ENCODE measurements at places on chromosomes 5 and 9.

GRCh38 chr9:119004618-119004990 lies 364.6 kb downstream of the BRINP1 start:
- DNase-seq = no peak

DNA sequence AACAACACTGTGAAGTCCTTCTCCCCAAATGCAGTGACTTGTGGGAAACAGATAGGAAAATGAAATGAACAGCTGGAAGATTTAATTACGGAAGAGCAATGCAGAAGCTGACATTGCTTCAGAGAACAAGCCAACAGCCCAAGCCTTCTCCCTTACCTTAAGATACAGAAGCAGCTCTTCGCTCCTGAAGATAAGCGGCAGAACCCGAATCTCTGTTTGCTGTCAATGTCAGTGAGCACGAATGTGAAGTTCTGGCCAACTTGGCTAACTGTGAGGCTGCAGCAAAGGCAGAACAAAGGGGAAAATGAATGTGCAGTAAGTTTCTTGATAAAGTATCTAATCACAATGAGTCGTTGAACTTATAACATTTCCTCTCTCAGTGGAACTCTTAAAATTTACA lies 172.4 kb downstream of the DENND1A start:
- no peak for DNase-seq

GRCh38 chr5:124436294-124436693 lies 310.1 kb downstream of the ZNF608 start:
- DNase-seq = no peak

GRCh38 chr9:4144869-4145268 lies 155.0 kb downstream of the GLIS3 start:
- DNase-seq = no peak

GRCh38 chr9:130171226-130172148 lies 717 bp upstream of the NCS1 start:
- DNase-seq = no peak

GRCh38 chr5:115772731-115773475 lies 43.6 kb downstream of the CDO1 start:
- DNase-seq = no peak

DNA sequence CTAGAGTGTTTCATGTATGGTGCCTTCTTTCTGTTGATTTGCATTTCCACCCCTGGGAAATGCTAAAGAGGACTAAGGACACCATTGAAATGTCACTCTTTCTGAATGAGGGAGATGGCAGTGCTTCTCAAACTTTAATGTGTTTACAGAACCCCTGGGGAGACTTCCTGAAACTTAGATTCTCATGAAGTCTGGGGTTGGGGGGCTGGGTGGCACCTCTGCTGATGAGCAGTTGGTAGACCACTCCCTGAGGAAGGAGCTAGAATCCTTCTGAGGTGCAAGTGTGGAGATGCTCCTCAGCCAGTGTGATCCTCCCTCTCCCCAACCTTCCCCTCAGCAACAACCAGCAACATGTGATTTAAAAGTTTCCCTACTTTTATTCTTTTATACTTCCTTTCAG lies 546.8 kb downstream of the LRRC70 start:
- no peak for DNase-seq

DNA sequence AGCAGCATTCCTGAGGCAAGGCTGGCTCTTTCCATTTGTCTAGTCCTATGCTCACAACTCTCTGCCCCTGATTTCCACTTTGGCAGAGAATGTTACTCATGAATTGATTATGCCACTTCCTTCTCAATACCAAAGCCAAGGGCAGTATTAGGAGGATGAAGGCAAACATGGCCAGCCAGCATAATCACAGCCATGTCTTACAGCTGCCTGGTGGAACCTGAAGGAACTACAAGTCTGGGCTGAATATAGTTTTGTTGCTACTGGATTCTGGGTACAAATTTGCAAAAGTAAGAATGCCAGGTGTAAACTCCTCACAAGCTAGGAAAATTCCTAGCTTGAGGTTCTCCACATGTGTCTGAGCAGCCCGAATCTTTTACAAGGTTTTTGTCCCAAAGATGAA lies 4.2 kb downstream of the SIL1 start:
- no peak for DNase-seq

- no peak for DNase-seq
These were observed 10.4 kb upstream of the ANXA1 start for GRCh38 chr9:73141282-73141681.

DNA sequence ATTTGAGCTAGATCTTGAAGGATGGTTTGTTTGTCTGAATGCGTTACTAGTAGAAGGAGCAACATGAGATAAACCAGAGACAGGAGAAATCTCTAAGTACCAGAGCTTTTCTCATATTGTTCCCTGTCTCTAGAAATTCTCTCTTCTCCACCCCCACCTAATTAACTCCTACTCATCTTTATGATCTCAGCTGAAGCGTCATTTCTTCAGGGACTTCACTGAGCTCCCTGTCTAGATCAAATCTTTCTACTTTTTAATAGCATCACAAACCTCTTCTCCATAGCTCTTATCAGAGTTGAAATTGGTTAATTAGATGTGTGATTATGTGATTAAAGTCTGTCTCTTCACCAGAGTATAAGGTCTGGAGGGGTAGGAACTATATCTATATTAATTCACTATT lies 226.2 kb downstream of the PAPPA start:
- DNase-seq = no peak

GRCh38 chr5:136766456-136766855 lies 401.1 kb upstream of the TRPC7 start:
- no peak for DNase-seq

- DNase-seq = no peak
These were observed 419.3 kb upstream of the MEF2C start for GRCh38 chr5:89302102-89302891.

DNA sequence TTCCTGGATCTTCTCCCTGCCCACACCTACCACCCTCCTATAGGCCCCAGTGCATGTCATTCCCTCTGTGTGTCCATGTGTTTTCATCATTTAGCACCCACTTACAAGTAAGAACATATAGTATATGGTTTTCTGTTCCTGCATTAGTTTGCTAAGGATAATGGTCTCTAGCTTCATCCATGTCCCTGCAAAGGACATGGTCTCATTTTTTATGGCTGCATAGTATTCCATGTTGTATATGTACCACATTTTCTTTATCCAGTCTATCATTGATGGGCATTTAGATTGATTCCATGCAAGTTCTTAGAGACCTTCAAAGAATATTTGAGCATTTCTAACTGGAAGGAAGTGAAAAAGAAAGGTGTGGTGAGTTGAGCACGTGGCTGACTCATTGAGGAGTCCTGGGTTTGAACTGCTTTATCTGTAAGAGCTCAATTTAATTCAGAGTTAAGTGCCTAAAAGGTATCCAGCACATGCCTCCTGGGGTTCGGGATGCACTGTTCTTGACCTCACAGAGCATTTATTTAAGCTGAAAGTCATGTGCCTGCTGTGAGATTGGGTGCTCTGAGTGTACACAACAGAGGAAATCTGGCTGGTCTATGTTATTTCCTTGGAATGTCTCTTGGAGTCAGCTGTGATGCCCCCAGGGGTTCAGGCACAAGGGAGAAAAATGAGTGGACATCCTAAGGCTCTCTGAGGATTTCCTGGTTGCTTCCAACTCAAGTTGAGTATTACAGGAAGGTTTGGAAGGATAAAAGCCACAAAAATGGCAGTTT lies 56.4 kb downstream of the SH3GL2 start:
- DNase-seq = no peak

GRCh38 chr5:31809050-31809870 lies 170.3 kb downstream of the PDZD2 start:
- peak; percentile 32 for DNase-seq

- no peak for DNase-seq
These were observed 27.6 kb downstream of the RAPGEF6 start for GRCh38 chr5:131607418-131607817.

GRCh38 chr5:42811591-42812446 lies at the start of gene SELENOP:
SELENOP (minus strand) TSS chr5:42811892; CDS start chr5:42808353, 3,539 bp downstream.
- DNase-seq = peak; percentile 91

- DNase-seq = peak; percentile 53
These were observed 284.2 kb downstream of the SMARCA2 start for GRCh38 chr9:2299156-2299842.

DNA sequence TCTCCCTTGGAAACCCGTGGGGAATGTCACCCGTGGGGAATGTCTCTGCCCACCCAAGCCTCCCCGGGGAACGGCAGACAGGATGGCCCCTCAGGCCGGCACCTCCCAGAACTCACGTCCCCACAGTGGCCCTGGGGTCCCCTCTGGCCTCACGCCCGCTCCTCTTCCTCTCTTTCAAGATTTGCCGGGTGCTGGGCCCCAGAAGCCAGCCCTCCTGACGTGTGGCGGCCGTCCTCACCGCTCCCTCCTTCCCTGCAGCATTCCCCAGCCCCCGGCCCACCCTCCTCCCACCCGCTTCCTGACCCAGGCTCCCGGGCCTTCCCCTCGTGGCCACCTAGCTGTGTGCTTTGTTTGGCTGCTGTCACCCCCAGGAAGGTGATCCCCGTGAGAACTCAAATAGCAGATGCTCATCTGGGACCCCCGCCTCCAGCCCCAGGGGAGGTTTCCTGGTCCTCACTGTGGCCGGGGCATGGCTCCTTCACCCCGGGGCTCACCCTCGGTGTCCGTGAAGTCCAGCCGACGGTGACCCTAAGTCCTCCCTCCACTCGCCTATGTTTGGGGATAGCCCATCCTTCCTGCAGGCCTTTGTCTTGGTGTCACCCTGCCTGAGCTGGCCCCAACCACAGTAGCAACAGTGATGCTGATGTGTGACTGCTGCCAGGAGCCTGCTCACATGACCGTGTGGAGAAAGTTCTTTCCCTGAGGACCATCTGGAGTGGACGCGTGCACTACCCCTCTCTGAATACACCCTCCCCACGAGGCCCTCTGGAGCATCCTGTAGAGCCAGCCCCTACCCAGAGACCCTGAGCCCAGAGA lies 163.3 kb upstream of the IER5L start:
- no peak for DNase-seq

- DNase-seq = no peak
These were observed 52.4 kb downstream of the GPR21 start for GRCh38 chr9:123085916-123086315.

DNA sequence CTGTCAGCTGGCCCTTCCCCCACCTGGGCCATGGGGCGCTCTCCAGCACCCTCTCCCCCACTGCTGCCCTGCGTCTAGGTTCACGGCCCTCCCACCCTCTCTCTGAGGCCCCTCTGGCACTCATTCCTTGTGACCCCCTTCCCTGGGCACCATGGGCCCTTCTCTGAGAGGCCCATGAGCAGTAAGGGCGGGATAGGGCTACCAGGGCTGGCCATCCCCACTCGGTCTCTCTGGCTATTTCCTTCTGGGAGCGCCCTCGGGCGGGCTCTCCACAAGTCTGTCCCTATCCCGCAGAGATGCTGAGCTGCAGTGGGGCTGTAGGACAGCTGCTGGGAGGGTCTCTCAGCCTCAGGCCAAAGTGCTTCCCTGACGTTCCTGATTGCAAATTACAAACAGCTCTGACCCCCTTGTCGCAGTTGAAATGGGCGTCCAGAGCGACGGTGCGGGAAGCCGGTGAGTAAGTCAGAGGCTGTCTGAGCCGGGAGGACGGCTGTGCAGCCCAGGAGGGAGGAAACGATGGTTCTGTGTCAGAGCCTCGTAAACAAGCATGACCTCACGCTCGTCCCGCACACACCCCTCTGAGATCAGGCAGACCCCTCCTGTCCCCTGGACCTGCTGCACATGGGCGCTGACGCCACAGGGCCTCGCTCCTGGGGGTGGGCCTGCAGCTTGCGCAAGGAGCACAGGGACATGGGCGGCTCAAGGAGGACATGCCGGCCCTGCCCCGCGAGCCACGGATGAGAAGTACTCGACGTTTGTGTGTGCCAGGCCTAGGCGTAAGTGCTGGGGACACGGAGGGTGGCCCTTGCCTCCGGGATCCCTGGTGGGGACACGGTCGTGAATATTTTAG lies 36.3 kb upstream of the GFPT2 start:
- no peak for DNase-seq

GRCh38 chr9:109926421-109926869 lies 146.4 kb downstream of the PALM2AKAP2 start:
- DNase-seq = no peak

DNA sequence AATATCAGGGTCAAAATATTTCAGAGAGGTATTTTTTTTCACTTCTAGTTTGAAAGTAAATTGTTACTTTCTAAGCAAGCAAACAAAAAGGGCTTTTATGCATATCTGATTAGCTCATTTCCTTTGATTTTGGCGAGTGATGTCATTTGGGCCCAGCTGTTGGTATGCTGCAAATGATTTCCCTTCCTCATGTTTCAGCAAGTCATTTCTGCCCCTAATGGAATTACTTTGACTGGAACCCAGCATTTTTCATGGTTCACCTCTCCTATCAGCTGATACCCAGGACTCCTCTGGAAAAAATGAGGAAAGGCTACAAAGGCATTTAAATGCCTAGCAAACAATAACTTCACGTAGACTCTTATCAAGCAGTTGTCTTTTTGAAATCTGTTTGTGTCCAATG lies 500.6 kb downstream of the EBF1 start:
- DNase-seq = no peak

GRCh38 chr5:168286386-168286785 lies 5.1 kb upstream of the WWC1 start:
- no peak for DNase-seq

- DNase-seq = no peak
These were observed 11.0 kb upstream of the TRAF1 start for GRCh38 chr9:120937596-120937995.

DNA sequence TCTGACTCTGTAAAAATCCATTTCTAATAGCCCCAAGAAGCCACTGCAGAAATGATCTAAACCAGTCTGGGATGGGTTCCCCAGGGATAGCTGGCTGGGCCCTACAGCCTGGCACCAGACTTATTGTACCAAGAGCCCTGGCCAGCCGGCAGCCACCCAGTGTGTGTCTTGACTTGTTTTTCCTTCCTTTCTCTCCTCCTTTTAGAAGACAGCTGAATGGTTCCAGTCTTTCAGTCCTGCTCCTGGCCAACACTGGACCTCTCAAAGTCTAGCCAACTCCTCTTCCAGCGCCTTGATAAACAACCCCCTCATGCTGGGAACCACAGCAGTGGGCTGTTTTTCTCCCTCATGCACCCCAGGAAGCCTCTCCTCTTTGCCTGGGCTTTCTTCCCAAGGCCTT lies 34.1 kb downstream of the ATOX1 start:
- DNase-seq = no peak

- no peak for DNase-seq
These were observed 69.3 kb downstream of the MAMDC2 start for GRCh38 chr9:70112981-70113380.

DNA sequence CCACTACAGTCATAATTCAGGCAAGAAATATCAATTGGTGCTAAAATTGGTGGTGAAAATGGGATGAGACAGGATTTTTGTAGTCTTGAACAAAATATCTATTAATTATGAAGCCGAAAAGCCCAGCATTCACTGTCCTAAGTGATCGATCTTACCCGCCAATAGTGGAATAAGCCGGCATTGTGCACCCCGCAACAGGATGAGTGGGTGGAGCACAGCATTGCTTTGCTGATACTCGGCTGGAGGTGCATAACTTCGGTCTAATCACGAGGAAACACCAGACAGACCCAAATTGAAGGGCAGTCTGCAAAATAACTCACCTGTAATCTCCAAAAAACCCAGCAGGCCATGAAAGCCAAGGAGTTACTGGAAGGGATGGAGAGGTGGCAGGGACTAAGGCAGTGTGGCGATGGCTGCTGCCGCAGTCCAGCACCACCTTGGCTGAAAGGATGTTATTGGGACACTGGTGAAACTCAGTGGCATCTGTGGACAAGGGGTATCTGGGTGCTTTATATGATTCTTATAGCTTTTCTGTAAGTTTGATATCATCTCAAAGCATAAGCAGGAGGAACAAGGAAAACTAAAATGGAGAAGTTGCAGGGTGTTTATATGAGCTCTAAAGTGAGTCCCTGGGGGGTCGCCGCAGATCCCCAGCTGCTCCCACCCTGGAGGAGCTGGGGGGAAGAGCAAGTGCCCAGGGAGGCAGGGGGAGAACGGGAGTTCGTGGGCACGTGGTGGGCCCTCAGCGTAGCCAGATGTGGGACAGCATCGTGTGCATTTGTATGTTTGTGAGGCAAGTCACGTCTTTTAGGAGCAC lies 45.2 kb downstream of the AHRR start:
- DNase-seq = no peak
